Left kidney (tissue), 8 donors: ENCODE measurements at places on chromosomes 12 and 14. TPM values are rescaled to one million over a fixed set of nuclear protein-coding genes. Genes with fewer than 3 reads are reported as not detected.

- no peak for DNase-seq
Measured at GRCh38 chr12:26767116-26767515, 65.9 kb downstream of the ITPR2 start.

DNA sequence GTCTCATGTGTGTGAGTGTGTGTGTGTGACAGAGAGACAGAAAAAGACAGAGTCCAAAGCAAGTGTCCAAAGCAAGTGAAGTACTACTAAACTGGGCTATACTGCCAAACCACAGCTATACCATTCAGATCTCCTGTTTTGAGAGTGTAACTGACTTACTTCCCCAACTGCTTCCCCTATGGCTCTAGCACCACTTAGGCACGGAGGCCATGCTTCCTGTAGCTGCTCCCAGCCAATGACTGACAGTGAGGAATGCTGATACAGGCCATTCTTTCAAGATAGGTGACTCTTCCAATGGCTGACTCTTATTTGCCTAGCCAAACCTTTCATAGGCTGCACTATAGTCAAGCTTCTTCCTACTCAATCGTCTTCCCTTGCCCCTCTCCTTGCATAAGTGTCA is 393.2 kb downstream of the BCAT1 start:
- DNase-seq, result no peak

Gene CCDC197
- not detected for polyA plus RNA-seq

- no peak for DNase-seq
Measured at GRCh38 chr12:77402716-77403115, 337.3 kb upstream of the E2F7 start.

DNA sequence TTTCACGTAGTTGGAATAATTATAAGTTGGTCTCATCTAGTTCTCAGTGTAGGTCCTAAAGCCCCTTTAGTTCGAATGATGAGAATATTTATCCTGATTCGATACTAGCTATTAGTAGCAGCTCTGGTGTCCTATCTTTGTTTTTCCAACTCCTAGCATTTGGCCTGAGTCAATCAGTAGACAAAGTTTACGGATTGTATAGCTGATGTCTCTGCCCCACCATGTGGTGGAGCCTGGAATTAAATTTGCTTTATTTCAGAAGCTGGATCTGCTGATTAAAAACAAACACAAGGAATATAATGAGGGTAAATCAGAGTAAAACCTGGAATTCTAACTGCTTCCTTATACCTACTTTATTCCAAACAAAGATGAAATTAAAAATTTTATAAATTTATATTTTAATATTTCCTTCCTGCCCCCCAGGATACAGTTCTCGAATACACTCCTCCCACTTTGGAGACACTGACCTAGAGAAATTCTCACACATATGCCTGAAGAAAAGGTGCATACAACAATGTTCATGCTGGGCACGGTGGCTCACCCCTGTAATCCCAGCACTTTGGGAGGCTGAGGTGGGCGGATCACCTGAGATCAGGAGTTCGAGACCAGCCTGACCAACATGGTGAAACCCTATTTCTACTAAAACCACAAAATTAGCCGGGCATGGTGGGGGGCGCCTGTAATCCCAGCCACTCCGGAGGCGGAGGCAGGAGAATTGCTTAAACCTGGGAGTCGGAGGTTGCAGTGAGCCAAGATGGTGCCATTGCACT is 7.6 kb upstream of the BRMS1L start:
- DNase-seq, result no peak

Gene LRRC10
- 0.08 TPM for polyA plus RNA-seq

Gene NPFF
- 2.1 TPM for polyA plus RNA-seq

DNA sequence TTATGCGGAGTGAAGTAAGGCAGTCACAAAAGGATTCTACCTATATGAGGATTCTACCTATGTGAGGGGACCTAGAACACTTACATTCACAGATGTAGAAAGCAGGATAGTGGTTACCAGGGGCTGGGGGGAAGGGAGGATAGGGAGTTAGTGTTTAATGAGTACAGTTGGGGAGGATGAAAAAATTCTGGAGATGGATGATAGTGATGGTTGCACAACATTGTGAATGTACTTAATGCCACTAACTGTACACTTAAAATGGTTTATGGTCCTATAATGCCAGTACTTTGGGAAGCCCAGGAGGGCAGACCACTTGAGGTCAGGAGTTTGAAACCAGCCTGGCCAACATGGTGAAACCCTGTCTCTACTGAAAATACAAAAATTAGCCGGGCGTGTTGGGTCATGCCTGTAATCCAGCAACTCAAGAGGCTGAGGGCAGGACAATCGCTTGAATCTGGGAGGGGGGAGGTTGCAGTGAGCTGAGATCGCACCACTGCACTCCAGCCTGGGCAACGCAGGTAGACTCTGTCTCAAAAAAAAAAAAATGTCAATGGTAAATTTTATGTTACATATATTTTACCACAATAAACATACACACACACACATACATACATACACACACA is 25.4 kb downstream of the SVOP start:
- no peak for DNase-seq

DNA sequence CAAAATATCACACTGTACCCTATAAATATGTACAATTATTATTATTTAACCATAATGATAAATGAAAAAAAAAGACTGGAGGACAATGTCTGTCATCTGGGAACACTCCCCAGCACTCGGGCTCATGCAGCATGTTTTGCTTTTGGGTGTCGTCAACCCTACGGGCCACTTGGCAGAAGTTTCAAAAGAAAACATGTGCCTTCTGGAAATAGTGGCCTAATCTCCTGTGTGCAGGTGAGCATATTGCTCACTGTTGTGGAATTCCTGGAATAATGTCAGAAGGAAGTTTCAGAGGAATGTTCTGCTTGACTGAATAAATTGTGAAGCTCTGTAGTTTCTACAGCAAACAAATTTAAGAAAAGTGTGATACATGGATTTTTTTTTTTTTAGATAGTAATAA is 298.3 kb downstream of the SSPN start:
- DNase-seq, result no peak

Gene FAM186B
- 3.1 TPM for polyA plus RNA-seq

DNA sequence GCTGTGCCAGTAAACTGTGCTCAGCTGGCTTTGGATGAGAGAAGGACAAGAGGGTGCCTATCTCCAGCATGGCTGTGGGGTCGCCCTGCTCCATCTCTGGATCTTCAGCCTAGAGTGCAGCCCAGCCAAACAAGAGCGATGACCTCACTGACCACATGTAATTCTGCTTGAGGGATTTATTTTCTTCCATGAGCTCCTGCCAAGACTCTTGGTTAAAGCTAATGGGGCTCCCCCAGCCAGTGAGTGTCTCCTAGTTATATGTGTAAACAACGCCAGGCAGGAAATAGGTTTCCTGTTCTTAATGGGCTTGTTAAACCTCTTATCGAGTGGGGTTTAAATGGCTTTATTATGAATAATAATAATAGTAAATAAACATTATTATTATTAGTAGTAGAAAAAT is 397.2 kb downstream of the NRXN3 start:
- peak; percentile 17 for DNase-seq

GRCh38 chr12:120394483-120395367 is 25.8 kb upstream of the MSI1 start:
- peak; percentile 61 for DNase-seq

DNA sequence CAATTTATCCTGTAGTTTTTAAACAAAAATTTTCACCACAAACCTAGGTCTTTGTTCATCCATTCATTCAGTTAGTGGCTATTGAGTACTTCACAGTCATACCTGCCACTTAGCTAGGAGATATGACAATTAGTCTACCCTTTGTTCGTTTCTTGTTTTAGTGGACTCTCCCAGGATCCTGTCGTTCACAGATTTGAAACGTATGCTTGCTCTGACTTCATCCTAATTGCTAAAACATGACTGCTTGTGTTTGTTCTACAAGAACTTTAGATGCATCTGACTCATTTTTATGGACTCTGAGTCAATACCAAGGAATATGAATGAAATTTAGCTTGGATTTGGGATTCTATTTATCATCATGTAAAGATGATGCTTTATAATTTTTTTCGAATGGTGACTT is 69.5 kb downstream of the TBC1D30 start:
- DNase-seq, result no peak

Gene PLBD1
- polyA plus RNA-seq, result 43.7 TPM
